Epithelial cell of proximal tubule (primary cell): ENCODE measurements at places on chromosomes 13 and 19.

- no peak for DNase-seq
These were observed 59.8 kb downstream of the SPACA7 start for GRCh38 chr13:112435973-112436372.

GRCh38 chr19:6216996-6217751, 62.6 kb downstream of the MLLT1 start:
- no peak for DNase-seq

DNA sequence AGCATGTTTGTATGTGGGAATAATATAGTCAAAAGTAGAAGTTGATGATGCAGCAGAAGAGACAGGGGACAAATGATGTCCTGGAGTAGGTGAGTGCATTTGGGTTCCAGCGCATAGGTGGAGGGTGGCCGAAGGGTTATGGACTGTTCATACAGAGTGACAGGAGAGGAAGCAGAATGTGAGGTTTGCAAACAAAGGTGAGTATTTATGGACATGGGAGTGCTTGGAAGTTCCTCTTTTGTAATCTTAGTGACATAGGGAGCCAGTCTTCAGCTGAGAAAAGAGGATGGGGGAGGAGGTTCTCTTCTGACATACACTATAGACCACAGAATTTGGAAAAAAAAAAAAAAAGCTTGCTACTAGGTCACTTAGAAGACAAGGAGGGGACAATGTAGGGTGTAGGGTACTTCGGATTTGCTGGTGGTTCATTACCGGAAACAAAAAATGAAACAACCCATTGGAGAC, 331.6 kb downstream of the DLEU7 start:
- DNase-seq: no peak

DNA sequence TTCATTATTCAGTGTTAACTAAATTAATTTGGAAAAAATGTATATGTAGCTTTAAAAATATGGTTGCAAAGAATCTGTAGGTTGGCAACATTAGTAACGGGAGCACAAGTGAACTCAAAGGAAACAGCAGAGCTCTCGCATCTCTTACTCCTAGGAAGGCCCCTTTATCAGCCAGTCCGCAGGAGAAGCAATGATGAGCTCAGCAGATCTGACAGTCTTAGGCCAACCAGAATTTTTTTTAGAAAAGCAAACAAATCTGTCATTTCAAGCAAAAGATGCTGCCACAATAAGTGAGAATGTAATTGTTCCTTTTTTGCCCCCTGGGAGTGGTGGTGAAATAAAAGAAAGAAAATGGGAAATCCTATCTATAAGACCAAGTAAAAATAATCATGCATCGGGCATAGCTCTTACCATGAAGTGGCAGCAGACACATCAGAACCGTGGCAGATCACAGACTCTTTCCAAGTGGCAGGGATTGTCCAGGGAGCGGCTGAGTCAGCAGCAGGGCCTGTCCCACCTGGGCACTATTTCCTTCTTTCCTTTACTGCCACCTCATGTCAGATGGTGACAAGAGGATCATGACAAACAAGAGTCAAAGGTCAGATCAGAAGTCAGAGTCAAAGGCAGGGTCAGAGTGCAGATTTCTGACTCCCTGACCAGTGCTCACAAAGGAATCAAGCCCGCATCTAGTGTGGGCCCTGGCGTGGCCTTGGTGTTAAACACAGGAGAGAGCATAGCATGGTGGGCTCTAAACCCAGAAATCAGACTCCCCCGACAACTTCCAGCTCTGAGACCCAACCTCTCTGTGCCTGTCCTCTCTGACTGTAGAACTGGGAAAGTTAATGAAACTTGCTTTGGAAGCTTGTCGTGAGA, 84.0 kb upstream of the MTIF3 start:
- no peak for DNase-seq

DNA sequence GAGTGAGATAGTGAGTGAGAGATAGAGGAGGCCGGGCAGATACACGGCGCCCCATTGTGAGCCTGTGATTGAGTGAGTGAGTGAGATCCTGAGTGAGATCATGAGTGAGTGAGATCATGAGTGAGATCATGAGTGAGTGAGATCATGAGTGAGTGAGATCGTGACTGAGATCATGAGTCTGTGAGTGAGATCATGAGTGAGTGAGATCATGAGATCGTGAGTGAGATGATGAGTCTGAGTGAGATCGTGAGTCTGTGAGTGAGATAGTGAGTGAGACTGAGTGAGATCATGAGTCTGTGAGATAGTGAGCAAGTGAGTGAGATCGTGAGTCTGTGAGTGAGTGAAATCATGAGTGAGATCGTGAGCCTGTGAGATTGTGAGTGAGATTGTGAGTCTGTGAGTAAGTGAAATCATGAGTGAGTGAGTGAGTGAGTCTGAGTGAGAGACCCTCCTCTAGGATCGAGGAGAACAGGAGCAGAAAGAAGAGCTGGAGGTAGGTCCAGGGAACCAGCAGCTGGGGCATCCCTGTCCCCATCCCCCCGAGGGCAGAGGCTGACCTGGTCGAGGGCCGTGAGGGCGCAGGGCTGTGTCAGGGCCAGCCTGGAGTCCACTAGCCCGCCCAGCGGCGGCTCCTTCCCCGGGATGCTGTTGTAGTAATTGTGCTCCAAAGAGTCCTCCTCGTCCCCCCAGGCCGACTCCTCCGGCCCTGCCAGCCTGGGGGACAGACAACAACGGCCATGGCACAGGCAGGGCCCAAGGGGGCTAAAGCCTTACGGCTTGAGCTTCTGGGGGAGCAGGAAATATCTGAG, 25.4 kb upstream of the C2CD4C start:
- no peak for DNase-seq

DNA sequence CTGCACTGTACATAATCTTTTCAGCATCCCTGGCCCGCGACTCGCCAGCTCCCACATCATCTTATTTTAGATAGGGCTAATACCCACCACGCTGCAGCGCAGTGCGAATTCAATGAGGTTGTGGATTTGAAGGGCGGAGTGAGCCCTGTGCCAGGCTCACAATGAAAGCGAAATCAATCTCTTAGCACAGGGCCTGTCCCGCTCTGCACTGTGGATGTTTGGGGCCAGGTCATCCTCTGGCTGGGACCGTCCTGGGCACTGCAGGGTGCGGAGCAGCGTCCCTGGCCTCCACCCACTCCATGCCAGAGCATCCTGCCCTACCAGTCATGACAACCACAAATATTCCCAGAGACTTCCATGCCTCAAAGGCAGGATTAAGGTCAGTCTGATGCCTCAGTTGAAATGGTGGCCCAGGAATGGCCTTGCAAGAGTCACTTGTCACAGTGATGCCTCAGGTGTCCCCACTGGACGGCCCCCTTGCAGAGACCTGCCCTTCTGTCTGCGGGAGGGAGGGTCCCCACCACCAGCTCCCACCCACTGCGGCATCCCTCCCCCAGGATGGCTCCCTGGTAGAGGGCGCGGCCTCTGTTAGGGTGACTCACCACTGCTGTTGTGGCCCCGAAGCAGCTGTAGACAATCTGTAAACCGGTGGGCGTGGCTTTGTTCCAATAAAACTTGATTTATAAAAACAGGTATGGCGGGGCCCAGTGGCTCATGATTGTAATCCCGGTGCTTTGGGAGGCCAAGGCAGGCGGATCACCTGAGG, 5.6 kb downstream of the UHRF1 start:
- DNase-seq: no peak
